ENCODE measurements at places on chromosomes 2 and 18. TPM values are rescaled to one million over a fixed set of nuclear protein-coding genes. Genes with fewer than 3 reads are reported as not detected.

DNA sequence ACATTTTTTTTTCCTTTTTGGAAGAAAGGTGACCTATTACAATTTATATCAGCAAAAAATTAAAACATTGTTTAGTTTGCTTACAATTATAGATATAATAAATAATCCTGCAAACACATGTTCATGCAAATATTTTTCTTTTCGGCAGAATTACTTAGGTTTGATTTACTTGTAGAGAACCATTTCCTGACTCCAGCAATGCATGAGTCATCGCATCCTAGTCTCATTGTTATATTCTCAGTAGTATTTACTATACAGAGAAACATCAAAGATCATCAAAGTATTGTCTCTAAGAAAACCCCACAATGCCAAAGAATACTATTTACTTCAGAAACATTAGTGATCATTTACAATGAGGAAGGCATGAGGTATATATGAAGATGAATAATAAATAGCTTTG lies 40.4 kb upstream of the MTIF2 start:
- peak; percentile 38 for DNase-seq

- no peak for DNase-seq
Observed at GRCh38 chr2:219521066-219521880, 7.0 kb downstream of the ASIC4 start.

DNA sequence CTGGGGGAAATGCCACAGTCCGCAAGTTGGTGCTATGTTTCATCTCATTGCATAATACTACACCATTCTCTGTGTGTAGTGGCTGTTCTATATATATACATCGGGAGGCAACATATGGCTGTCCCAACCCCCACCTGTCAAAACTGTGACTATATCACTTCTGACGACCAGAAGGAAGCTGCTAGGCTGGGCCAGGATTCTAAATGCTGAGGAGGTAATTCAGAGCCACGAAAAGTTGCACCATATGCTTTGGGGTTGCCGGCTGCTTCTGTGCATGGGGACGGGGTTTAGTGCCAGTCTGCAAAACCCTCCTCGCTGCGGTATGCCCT lies 117.3 kb downstream of the MSH2 start:
- no peak for DNase-seq

DNA sequence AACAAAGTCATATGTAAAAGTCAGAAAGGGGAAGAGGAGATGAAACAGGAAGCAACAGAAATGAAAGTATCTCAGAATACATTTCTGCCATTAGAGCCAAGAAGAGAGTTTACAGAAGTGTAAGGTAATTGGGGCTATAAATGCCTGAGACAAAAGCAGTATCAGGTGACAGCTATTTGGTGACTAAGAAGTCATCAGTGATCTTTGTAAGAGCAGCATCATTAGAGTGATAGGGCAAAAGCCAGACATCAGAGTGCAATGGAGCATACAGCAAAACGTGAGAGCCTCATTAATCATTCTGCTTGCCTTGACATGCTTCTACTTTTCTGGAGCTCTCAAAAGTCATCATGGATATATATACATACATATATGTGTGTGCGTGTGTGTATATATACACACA lies 804.7 kb upstream of the PIK3C3 start:
- no peak for DNase-seq

- DNase-seq, result no peak
Observed at GRCh38 chr18:45165176-45165713, 450.0 kb upstream of the SLC14A2 start.

DNA sequence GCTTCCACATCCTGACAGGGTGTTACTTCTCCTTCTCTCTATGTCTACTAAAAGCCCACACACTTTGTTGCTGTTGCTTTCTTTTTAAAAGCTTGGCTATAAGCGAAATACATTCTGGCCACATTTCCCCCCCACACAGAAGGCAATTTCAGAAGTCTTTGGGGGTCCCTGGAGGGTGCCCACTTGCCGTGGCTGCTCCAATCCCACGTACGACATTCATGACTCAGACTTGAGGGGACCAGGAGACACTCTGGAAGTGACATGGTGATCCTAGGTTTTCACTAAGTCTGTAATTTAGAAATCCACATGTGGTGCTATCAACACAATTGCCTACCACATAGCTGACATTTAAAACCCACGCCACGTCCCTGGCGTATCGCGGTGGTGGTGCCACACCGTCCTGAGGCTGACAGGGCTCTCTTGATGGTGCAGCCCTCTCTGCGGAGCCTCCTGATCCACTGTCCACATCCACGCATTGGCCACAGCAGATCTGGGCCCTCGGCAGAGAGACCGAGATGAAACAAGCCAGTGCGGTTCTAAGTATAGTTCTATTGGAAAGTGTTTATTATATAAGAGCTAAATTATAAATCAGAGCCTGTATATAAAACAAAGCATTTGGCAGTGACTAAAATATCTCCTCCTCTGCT lies 42.4 kb downstream of the CYP27C1 start:
- no peak for DNase-seq

- DNase-seq, result no peak
Observed at GRCh38 chr18:79949697-79950487, 1.6 kb downstream of the SLC66A2 start.

DNA sequence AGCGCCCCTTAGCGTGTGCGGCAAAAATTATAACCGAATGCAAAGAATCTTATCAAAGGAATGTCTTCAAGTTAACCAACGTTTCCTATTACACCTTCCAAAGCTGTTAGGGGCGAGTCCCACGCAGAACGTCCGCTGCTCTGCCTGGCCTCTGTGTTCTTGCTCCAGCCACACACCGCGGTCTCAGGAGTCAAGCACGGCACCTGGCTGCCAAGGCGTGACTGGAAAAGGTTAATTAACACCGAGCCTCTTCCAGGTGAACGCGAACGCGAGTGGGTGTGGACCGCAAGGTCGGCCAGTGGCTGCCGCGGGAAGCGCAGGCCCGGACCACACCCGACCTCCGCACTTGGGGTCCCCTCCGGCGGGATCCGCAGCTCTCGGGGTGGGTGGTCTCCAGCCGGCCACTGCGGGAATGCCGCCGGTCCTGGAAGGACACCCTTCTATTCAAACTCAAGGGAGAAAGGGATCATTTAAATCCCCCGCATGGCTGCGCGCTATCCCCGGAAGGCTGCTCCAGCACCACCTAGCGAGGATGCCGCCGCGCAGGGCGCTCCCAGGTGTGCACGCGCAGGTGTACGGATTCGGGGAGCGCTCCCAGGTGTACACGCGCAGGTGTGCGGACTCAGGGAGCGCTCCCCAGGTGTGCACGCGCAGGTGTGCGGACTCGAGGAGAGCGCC lies 830 bp downstream of the CYB5A start:
- no peak for DNase-seq

UGT1A4 gene
- total RNA-seq, result not detected

- peak; percentile 70 for DNase-seq
Observed at GRCh38 chr18:79465392-79465991, 69.8 kb downstream of the NFATC1 start.
